ENCODE measurements at places on chromosomes 16 and 17.

GRCh38 chr16:58243528-58244004 is 45.7 kb upstream of the CSNK2A2 start:
- no peak for DNase-seq

DNA sequence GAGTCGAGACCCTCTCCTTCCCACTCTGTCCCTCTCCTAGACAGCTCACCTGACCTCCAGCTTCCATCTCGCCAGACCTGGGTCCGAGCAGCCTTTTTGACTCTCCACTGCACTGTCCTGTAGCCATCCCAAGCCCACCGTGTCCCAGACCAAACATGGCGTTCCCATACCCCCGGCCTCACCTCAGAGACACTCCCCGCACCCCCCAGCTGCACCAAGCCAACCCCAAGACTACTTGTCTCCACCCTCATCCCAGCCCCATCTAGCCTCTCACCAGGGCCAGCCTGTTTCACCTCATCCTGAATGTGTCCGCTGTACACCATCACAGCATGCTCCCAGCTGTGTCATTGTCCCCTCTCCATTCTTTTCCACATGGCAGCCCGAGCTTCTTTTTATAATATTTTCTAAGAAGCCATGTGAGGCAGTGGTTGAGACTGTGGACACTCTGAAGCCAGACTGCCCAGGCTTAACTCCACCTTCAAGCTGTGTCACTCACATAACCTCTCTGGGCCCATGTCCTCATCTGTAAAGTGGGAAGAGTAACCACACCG is 1.5 kb downstream of the MYO15A start:
- DNase-seq, result no peak

- DNase-seq, result peak; percentile 59
Measured at GRCh38 chr17:42760652-42761581, at the start of gene RAMP2. RAMP2 (plus strand) TSS chr17:42761227; CDS start chr17:42761262, 35 bp downstream.

DNA sequence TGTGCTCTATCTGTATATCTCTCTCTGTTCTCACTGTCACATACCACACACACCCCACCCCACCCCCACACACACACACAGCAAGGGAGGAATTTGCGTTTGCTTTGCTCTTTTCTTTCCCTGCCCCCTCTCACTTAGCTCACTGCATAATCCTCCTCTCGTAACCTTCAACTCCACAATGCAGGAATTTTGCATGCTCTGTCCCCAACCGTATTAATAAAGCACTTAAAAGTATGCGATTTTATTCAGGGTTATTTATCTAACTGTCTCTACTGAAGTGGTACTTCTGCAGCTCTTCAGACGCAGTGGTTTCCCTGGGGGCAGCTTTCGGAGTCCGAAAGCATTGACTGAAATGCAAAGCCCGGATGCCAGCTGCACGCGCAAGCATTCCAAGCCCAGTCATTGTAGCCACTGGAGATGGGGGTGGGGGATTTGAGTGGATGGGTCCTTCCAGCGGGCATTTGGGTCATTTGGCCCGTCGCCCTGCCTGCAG is 105.4 kb upstream of the RBFOX1 start:
- DNase-seq, result no peak

GRCh38 chr17:42342242-42343008 is 45.8 kb downstream of the STAT3 start:
- DNase-seq, result peak; percentile 71

- DNase-seq, result peak; percentile 63
Measured at GRCh38 chr16:51146256-51146924, 4.7 kb downstream of the SALL1 start.

DNA sequence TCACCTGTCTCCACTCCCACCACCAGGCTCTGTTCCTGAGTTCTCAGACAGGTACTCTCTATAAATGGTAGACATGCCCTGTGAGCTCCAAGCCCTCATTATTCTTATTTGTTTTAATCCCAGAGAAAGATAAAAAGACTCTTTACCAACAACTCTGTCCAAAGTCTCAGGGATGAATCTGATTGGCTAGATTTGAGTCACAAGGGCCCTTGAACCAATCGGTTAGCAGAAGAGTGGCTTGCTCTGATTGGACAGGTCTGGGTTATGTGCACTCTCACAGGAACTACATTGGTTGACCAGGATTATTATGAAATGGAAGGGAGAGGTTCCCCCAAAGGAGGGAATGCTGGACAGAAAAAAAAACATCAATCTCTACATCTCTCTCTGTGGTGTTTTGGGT is 7.5 kb downstream of the COTL1 start:
- no peak for DNase-seq

DNA sequence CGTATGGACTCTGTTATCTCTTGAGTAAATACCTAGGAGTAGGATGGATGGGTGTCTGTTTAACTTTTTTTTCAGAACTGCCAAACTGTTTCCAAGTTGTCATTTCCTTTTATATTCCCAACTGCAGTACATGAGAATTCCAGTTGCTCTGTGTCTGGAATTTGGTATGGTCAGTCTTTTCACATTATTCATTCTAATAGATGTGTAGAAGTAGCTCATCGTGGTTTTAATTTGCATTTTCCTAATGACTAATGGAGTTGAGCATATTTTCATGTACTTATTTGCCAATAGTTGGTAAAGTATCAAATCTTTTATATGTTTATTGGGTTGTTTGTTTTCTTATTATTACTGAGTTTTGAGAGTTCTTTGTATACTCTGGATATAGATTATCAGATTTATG is 27.0 kb downstream of the MRTFB start:
- peak; percentile 12 for DNase-seq

DNA sequence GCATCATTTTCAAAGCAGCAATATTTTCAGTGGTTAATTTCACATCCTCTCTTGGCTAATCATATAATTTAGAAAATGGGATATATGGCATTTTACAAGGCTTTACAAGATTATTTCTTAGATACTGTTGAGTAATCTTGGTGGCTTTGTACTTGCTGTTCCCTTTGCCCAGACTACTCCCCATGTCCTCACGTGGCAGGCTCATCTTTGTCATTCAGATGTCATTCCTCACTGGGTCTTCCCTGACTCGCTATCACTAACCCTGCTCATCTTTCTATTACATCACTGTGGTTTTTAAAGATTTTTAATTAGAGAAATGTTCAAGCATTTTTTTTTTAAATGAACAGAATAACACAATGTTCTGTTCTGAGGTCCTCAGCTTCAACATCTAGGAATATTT is 240.0 kb upstream of the IRX5 start:
- no peak for DNase-seq

DNA sequence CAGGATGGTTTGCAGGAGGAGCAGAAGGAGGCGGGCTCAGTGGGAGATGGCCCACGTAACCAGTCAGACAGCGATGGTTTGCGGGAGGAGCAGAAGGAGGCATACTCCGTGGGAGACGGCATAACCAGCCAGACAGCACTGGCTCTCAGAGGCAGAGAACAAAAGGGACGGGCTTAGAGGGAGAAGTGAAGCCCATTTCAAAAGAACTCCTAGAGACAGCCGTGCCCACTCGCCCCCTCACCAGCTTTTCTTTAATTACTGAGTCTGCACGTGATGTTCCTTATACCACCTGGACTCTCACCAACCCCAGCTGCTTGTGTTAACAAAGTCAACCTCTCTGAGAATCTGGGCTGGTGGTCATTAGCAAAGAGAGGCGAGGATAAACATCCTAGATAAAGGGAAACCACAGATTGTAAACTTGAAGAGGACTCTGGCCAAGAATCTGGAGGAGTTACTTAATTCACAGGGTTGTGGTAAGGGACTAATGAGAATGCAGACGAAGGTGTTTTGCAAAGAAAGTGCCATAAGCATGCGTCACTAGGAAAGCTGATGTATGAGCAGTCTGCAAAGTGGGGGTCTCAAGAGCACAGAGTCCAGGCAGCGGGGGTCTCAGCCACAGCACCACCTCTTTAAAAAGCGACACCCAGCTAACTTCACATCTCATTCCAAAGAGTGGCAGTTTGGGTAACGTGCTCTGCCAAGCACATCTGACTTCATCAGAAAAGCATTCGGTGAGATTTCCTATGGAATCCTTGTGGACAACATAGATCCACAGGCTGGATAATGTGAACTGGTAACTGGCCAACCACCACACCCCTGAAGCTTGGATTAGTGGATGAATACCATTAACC is 51.7 kb downstream of the NXN start:
- DNase-seq, result peak; percentile 92
